ENCODE measurements at places on chromosomes 6 and 20. TPM values are rescaled to one million over a fixed set of nuclear protein-coding genes. Genes with fewer than 3 reads are reported as not detected.

GRCh38 chr6:52394251-52394666, 25.9 kb upstream of the EFHC1 start:
- no peak for DNase-seq

- DNase-seq: no peak
Observed at GRCh38 chr6:11563793-11564192, 26.2 kb downstream of the TMEM170B start.

DNA sequence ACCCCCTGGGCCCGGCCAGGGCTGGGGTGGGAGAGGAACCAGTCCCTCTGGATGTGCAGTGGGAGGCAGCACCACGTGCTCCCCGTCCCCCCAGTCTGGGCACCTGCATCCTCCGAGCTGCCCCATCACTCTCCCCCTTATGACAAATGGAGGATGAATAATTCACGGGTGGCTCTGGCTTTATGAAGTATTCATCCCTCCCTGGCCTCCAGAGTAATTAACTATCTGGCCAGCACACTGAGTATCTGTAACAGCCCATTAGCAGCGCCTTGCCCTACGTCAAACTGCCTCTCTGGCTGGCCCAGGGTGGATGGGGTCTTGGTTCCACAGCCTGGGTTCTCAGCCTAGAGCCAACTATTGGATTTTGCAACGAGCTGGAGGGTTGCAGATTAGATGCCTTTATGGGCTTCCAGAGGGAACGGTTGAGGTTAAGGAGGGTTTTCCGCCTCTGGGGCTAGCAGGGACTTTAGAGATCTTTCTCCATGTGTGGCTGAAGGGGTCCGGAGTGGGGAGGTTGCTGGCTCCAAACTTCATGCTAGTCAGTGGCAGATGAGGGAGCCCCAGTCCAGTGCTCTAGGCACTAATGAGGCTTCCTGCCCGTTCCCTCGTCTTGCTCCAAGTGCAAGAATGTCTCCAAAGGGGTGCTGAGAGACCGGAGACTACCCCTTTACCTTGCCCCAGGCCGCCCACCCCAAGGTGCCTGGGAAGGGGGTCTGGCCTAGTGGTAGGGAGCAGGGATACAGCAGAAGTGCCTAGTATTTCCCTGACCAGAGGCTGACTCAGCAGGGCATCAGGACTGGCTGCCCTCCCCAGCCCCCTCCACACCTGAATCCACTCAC, 53.5 kb upstream of the MLN start:
- no peak for DNase-seq

- no peak for DNase-seq
Observed at GRCh38 chr6:108446629-108447150, 114.0 kb upstream of the FOXO3 start.

DNA sequence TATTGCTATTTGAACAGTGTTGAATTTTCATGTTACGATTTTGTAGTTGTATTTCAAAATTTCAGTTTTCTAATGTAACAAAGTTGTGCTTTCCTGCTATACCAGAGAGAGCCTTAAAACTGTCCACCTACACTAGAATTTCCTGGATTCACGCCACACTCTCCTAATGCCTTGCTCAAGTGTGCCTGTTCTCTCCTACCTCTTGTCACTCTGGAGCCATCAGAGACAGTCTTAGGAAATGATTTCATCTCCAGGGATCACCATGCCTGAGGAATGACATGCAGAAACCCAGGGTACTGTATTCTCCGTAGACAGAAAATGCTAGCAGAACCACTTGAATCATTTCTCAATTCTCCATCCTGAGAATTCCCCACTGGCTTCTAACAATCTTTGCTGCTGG, 667.6 kb downstream of the KIF16B start:
- DNase-seq: no peak

DNA sequence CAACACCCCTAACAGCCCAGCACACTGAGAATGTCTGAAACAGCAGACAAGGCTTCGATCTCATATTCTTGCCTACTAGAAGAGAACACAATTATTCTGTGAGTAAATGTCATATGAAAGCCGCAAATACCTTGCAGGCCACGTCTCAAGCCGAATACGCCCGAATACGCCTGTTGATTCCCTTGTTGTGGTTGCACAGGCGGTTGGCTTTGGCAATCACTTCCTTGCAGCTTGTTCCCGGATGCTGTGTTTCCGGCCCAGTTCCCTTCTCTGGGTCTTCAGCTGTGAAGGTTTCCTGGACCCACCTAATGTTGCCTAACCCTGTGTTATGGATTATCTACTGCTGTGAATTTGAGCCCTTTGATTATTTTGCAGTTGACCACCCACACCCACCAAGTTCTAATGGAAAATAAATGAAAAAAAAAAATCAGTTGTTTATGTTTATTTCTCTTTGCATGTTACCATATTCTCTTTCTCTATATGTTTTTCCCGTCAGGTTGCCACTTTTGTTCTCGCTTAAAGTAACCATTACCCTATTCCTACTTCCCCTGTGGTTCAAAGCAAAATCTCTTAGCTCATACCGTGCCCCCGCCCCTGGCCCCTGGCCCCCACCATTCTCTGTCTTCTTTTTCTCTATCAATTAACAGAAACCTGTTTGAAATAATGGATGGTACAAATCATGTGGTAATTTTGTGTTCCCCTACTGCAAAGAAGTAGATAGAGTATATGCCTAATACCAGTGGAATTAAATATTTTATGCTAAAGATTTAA, 172.4 kb downstream of the ADGB start:
- peak; percentile 62 for DNase-seq

DNA sequence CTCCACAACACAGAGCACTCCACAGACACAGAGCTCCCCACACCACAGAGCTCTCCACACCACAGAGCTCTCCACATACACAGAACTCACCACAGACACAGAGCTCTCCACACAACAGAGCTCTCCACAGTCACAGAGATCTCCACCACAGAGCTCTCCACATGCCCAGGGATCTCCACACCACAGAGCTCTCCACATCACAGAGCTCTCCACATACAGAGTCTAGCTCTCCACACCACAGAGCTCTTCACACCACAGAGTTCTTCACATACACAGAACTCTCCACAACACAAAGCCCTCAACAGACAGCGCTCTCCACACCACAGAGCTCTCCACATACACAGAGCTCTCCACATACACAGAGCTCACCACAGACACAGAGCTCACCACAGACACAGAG, 55.3 kb downstream of the ERMARD start:
- no peak for DNase-seq

GRCh38 chr6:1832844-1833787, 223.4 kb downstream of the FOXC1 start:
- DNase-seq: peak; percentile 43

DNA sequence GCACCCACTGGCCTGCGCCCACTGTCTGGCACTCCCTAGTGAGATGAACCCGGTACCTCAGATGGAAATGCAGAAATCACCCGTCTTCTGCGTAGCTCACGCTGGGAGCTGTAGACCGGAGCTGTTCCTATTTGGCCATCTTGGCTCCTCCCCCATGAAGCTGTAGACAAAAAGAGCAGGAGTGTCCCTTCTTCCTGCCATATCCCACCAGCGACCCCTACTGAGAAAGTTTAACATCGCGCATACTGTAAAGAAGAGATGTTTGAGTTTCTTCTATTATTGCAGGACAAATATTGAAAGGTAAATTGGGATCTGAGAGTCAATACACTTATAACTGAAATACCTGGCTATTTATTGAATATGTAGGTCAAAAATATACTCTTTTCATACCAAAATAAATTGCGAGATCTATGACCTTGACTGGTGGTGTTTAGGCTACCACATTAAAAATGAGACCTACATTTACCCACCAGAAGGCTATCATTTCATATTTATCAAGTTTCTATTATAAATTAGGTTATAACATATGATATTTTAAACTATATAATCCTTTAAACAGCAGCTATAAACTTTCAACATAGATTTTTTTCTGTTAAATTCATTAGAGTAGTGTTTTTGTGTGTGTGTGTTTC, 586.3 kb downstream of the HTR1B start:
- no peak for DNase-seq

GRCh38 chr6:8557014-8557748, 121.8 kb upstream of the SLC35B3 start:
- no peak for DNase-seq

DNA sequence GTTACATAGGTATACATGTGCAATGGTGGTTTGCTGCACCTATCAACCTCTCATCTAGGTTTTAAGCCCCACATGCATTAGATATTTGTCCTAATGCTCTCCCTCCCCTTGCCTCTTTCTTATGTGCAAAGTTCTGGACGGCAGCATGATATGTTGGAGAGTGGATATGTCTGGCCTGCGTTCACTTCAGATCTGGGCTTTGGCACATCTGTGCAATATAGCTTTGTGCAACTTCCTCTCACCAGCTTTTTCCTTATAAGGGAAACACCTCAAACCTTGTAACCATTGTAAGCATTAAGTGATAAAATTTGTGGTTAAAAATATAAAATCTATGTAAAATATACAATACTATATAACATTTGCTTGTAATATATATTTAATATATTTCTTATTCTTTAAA, 288.0 kb downstream of the PHACTR1 start:
- DNase-seq: no peak

DNA sequence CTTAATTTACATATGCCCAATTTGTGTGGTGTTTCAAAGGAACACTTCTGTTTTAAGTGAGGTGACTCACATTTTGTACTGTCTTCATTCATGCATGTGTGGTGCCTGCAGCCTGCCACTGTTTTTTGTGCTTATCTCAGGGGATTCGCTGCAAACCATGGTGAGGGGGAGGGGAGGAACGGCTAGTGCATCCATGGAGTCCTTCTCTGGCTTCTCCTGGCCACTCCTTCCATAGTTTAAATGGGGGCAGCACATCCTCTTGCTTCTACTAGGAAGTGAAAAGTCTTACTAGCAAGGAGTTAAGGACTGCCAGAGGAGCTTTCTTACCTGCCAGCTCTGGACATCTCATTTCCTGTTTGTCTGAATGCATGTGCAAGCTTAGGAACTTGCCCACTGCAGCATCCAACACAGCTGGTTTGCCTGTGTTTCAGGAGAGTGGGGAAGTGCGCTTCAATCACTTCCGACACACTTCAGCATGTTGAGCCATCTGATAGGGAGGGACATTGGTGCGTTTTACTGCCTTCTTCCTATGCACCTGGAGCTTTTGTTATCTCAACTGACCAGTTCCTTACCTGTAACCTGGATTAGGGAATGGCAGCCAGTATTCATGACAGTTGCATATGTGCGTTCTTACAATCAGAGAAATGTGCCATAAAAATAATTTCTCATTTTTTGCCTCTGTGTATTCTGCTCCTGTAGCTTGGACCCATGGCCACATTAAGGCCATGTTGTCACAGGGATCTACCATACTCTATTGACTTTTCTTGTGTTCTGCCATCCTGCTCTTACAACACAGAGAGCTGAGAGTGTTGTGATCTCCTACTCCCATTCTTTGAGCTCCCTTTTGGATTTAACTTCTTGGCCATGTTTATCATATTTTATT, 211.3 kb downstream of the ARID1B start:
- DNase-seq: no peak

GRCh38 chr6:106103728-106104109, 17.6 kb downstream of the PRDM1 start:
- no peak for DNase-seq

- DNase-seq: no peak
Observed at GRCh38 chr6:6131492-6132109, 124.9 kb upstream of the NRN1 start.

DNA sequence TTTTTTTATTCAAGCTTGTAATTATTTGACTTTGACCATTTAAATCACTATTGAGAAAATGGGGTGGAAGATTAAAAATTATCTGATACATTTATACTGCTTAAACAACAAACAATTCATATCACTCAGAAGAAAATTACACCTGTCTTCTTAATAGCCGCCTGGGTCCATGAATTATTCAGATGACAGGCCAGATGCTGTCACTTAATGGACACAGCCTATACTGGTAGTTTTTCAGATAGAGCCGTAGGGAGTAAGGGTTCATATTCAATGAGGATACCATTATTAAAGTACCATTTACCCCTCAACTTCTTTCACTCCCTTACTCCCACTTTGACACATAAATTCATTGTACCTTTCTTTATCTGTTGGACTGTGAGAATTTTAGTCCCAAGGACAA, 1193.4 kb upstream of the MAP3K7 start:
- DNase-seq: no peak

- DNase-seq: no peak
Observed at GRCh38 chr6:137981758-137982157, 114.7 kb downstream of the TNFAIP3 start.

DNA sequence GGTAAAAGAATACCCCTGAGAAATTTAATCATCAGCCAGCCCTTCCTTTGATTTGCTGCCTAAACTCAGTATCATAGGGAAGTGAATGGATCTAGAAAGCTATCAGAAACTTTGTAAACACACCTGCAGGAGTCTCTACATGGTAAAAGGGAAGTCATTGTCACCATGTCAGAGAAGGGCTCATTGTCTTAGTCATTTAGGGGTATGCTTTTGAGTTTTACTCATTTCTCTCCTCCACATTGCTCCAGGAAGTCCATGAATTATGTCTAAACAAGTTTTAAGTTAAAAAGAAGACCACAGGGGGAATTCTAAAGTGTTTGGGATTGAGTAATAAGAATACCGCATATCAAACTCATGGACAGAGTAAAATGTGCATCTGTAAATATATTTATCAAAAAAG, 2.5 kb downstream of the SLC17A1 start:
- no peak for DNase-seq

DNA sequence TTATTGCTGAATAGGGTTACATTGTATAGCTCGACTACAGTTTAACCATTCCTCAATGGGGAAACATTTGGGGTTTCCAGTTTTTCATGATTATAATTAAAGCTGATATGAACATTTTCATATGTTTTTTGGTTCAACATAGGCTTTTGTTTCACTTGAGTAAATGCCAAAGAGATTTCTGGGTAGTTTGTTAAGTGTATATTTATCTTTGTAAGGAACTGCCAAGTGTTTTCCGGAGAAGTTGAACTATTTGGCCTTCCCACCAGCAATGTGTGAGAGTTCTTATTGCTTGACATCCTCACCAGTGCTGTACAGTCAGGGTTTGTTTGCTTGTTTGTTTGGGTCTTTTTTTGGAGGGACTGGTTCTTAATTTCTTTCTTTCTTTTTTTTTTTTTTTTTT, 83.7 kb upstream of the RALY start:
- DNase-seq: no peak

GRCh38 chr6:150243620-150244314, 100.9 kb downstream of the PPP1R14C start:
- no peak for DNase-seq

GRCh38 chr20:57161478-57162361, 104.7 kb downstream of the BMP7 start:
- peak; percentile 44 for DNase-seq

- DNase-seq: no peak
Observed at GRCh38 chr6:8944548-8944947, 509.2 kb upstream of the SLC35B3 start.

GRCh38 chr6:168415993-168416530, 24.9 kb upstream of the SMOC2 start:
- DNase-seq: no peak

- DNase-seq: no peak
Observed at GRCh38 chr6:149392535-149392934, 7.5 kb upstream of the SUMO4 start.

- no peak for DNase-seq
Observed at GRCh38 chr6:26309731-26310142, 55.3 kb upstream of the BTN3A2 start.

The NKX2-4 gene
- not detected for total RNA-seq

The GSTA5 gene
- not detected for total RNA-seq

The GABRR1 gene
- not detected for total RNA-seq

The HLA-DQA1 gene
- 5.4 TPM for total RNA-seq

The SLC44A4 gene
- total RNA-seq: 0.08 TPM

The LPIN3 gene
- total RNA-seq: 19.9 TPM

The CHMP4B gene
- total RNA-seq: 104 TPM

The KIAA1586 gene
- total RNA-seq: 5.7 TPM

The BFSP1 gene
- total RNA-seq: 0.66 TPM

The TFAP2C gene
- total RNA-seq: 0.19 TPM

The MYH7B gene
- total RNA-seq: 253 TPM

The ABHD16B gene
- not detected for total RNA-seq

The PCSK2 gene
- total RNA-seq: 0.74 TPM

Data from left ventricle myocardium inferior (tissue), 1 donor.